ENCODE measurements at places on chromosomes 6 and 20.

DNA sequence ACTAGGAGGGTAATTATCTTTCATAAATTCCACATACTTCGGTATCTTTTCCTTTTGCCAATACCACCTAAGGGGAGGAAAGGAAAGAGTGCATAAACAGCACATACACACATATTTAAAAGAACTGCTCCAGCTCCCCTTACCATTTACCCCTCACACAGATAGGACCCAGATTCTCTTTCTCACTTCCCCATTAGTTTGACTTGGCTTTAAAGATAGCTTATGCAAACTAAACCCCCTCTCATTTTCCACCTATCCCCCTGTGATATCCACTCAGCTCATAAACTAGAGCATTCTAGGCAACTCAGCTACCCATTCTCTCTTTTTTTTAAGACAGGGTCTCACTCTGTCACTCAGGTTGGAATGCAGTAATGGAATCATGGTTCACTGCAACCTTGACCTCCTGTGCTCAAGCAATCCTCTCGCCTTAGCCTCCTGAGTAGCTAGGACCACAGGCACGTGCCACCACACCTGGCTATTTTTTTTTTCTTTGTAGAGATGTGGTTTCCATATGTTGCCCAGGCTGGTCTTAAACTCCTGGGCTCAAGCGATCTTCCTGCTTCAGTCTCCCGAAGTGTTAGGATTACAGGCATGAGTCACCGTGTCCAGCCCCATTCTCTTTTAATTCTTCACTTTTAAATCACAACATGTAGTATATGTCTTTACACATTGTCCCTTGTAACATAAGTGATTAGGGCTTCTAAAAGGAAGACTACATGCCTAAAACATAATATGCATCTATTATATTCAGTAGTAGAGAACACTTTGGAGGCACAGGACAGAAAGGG lies 4.0 kb downstream of the FUCA2 start:
- DNase-seq = no peak

- no peak for DNase-seq
These were observed 150.7 kb upstream of the LAMP5 start for GRCh38 chr20:9363673-9364072.

DNA sequence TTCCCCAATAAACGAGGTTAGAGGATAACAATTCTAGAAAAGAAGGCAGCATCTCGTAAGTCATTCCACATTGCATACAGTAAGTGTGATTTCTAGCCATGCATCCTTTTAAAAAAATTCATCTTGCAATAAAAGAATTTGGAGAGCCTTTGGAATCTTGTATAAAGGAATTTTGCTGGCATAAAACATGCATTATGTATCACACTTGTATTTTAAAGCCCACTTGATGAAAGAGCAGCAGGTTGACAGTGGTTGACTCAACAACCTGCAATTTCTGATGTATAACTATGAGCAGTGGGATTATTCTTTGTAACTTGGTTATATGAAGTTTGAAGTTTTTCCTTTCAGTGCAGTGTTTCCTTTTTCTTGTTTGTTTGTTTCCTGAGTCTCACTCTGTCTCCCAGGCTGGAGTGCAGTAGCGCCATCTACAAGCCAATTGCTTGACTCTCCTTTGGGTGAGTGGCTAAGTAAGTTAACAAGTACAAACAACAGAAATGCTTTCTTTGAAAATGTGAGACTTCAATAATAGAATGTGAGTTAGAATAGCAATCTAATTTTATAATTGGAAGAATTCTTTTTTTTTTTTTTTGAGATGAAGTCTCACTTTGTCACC lies 39.9 kb downstream of the JARID2 start:
- no peak for DNase-seq

DNA sequence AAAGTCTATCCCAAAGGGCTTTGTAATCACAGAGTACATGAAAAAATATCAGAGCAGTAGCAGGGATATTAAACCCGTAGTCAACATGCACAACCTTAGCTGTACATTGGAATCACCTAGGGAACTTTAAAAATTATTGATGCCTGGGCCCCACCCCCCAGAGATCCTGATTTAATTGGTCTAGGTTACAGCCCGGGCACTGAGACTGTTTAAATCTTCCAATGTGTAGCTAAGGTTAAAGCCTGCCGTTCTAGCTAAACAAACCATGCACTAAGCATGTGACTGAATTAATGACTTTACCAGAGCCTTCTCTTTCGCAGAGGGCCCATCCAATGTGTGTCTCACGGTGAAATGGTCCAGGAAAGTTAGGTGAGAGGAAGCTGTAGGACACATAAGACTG lies 14.1 kb upstream of the JAG1 start:
- DNase-seq = no peak

GRCh38 chr6:82022614-82023129 lies 224.9 kb downstream of the IBTK start:
- no peak for DNase-seq

DNA sequence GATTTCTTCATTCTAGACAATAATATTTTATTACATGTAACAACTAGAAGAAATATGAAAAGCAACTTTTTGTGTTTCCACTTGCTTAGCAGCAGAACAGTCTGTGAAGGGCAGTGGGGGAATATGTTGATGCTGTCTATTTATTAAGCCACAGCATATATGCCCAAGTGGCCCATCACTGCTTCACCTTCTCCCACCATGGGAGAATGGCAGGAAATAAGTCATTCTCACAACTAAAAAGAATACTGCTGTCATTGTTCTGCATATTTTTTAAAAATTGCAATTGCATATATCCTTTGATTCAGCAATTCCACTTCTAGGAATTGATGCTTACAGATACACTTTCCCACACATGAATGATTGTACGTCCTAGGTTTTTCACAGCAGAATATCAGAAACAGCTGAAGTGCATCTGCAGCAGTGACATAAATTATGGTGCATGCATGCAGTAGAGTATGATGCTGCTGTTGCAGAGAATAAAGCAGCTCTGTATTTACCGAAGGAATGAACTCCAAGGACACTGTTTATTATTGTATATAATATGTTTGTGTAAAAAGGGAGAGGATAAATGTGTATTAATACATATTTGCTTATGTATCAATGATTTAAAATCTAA lies 26.8 kb downstream of the KIF3B start:
- DNase-seq = no peak

GRCh38 chr6:89350281-89350966 lies 2.1 kb downstream of the UBE2J1 start:
- DNase-seq = peak; percentile 18

- no peak for DNase-seq
These were observed 103.2 kb upstream of the TNFAIP3 start for GRCh38 chr6:137763886-137764285.

- DNase-seq = peak; percentile 4
These were observed 711 bp upstream of the SIRT5 start for GRCh38 chr6:13573669-13574110.

DNA sequence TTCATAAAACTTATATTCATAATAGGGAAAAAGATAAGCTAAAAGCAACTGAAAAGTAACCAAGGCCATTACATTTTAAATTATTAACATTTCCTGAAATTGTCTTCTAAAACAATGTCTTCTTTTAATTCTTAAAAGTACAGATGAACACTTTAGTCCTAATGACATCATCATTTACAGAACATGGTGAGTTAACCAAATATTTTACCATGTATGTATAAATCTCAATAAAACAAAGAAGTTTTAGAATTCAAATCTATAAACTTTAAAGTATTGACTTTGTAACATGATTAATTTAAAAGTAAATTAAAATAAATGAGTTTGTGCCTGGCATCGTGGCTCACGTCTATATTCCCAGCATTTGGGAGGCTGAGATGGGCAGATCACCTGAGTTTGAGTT lies 125.9 kb upstream of the PRSS16 start:
- DNase-seq = no peak

- no peak for DNase-seq
These were observed 10.7 kb upstream of the PLEKHG1 start for GRCh38 chr6:150588888-150589499.

GRCh38 chr6:159008656-159009288 lies 8.8 kb upstream of the RSPH3 start:
- DNase-seq = peak; percentile 78

GRCh38 chr6:54403096-54403495 lies 94.9 kb downstream of the TINAG start:
- no peak for DNase-seq

DNA sequence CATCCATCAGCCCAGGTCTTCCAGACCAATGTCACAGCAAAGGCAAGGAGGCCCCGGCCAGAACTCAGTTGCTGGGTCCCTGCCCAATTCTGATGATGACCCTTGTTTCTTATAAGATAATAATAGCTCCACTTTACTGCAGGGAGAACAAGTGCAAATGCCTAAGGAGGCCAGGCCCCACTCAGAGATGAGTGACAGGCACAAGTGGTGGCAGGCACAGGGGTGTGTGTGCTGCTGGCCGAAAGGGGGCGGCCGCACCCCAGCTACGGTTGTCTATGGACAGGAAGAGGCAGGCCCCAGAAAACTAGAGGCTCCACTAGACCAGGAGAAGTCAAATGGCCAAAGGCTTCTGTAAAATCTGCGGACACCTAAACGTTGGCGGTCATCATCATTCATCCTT lies 28.6 kb downstream of the GNAS-AS1 start:
- no peak for DNase-seq

- DNase-seq = peak; percentile 17
These were observed 185.8 kb upstream of the PRDM1 start for GRCh38 chr6:105900125-105900937.

- DNase-seq = peak; percentile 45
These were observed 16.0 kb downstream of the SLA2 start for GRCh38 chr20:36629719-36630681.

DNA sequence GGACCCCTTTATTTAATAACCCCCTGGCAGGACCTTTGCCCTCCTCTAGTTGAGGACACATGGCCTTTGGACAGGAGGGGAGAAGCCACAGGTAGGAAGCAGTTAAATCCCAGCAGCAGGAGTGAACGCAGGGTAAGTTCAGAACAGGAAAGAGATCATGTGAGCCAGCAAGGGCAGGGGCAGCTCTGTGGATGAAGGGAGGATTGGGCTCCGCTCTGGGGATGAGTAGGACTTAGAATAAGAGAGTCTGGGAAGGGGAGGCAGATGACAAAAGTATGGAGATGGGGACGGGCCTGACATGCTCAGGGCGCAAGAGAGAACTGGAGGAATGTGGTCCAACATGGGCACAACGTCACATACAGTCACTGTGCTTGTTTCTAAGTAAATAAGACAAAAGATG lies 89.0 kb downstream of the NDUFAF5 start:
- no peak for DNase-seq

GRCh38 chr20:58665606-58666005 lies 14.5 kb downstream of the STX16 start:
- DNase-seq = no peak

GRCh38 chr6:36913082-36913481 lies 27.3 kb downstream of the C6orf89 start:
- no peak for DNase-seq

DNA sequence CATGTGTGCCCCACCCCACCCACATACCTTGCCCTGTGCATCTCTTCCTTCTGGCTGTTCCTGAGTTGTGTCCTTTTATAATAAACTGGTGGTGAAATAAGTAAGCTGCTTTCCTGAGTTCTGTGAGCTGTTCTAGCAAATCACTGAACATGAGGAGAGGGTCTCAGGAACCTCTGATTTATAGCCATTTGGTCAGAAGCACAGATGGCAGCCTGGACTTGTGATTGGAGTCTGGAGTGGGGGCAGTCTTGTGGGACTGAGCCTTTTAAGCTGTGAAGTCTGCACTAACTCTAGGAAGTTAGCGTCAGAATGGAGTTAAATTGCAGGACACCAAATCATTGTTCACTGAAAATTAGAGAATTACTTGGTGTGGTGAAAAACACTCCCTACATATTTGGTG lies 245.4 kb downstream of the LRFN2 start:
- DNase-seq = no peak

GRCh38 chr6:19731282-19731681 lies 105.9 kb upstream of the ID4 start:
- DNase-seq = no peak

DNA sequence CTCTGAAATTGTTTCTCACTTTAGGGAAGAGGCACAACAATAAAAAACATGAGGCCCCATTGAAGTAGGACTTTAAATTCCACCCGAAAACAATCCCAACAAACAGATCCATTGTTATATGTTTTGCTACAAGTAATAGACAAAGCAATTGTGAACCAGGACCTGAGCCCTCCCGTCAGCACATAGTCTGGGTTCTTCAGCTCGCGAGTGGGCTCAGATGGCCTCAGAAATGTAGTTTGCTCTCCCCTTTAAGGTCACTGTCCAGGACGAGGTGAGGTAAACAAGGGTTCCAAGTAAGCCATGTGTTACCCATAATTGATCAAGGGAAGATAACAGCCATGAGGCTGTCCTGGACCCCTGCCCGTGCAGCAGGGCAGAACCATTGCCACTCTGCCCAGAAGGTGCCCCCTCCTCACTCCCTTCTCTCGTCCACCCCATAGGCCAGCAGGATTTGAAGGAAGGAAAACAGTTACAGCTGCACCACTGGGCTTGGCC lies 160.1 kb upstream of the QKI start:
- DNase-seq = no peak

GRCh38 chr20:20334489-20334888 lies 33.4 kb upstream of the INSM1 start:
- DNase-seq = no peak

- DNase-seq = no peak
These were observed 43.5 kb upstream of the SCRT2 start for GRCh38 chr20:719068-719467.

GRCh38 chr20:45523821-45524220 lies 8.4 kb upstream of the SPINT3 start:
- no peak for DNase-seq

GRCh38 chr6:159679091-159680077 lies 13.7 kb downstream of the SOD2 start:
- DNase-seq = no peak

DNA sequence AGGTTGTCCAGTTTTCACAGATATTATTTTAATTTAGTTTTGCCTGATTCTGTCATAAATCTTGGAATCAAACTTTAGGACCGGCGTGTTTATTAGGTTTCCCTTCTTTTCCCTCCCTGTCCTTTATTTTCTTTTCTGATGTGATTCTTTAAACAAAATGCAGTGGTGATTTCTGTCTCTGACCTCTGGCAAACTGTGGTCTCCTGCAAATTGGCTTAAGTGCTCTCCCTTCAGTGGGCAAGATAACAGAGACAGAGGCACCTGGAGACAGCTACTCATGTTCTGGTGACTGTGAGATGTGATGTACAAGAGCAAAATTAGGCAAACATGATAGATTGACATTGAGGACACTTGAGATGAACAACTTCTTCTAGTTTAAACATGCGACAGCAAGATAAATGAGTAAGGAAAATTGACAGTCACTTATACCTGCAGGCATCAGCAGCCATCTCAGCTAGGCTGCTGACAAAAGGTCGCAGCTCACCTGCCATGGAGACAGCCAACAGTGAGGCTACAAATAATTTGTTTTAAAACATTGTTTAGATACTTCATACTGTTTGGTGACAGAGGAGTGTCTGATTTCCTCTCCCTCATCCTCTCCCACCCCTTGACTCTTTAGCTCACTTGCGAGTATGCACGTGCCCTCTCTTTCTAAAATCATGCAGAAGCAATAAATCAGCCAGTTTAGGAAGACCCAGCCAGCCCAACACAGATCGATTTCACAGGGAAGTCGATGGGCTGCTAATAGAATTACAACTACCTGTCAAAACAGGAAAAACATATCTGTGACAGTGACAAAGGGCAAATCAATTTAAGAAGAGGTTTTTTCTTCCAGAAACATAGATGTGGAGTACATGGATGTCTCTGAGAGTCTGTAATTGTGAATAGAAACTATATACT lies 63.4 kb upstream of the MAP3K7 start:
- DNase-seq = no peak

GRCh38 chr20:45406260-45407066 lies 1.6 kb upstream of the DBNDD2 start:
- peak; percentile 21 for DNase-seq

- DNase-seq = no peak
These were observed 62.8 kb downstream of the SAMD3 start for GRCh38 chr6:130159956-130160355.

Data from CD4-positive, alpha-beta T cell treated with Interleukin-2 at 100 ng/mL for 4 hours (primary cell).